ENCODE measurements at places on chromosomes 7 and 10.
A peak's percentile ranks its signal among the peaks of the same experiment; 100 is the strongest.

GRCh38 chr7:70156057-70156456 lies 557.8 kb downstream of the AUTS2 start:
- no peak for DNase-seq

DNA sequence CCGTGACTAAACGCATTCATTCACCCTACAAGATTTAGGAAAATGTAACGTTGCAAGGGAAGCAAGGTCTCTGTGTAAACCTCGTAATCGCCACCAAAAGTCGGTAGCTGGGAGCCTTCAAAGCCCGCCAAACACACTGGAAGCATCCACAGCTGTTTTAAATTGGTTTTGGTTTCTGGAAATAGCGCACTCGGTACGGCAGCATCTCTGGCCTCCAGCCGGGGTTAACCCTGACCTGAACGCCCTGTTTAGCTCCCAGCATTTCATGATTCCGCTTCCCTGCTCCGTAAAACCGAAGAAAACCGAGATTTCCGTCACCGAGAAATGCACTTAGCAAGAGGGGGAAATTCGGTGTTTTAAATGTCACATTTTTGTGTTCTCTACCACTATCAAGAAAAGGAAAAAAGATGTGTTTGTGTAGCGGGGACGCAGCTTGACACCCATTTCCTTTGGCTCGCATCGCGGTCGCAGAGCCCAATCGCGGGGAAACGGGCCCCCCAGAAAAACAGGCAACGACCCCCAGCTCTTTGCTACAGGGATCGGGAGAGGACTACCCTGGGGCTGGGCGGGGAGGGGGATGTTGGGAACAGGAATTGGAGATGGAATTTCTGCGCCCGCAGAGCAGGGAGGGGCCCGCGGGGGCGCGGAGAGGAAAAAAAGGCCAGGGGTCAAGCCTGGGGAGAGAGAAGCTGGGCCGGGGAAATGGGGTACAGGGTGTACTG lies 646 bp downstream of the SGCE start:
- DNase-seq, result peak; percentile 79

GRCh38 chr7:80018941-80019808 lies 115.5 kb upstream of the GNAI1 start:
- DNase-seq, result peak; percentile 51

- DNase-seq, result no peak
These were observed 162.8 kb upstream of the NFE2L3 start for GRCh38 chr7:25989140-25989705.

- no peak for DNase-seq
These were observed 95.0 kb downstream of the ST7 start for GRCh38 chr7:117048114-117048866.

- peak; percentile 80 for DNase-seq
These were observed 8.2 kb downstream of the LFNG start for GRCh38 chr7:2527505-2528467.

- DNase-seq, result no peak
These were observed 723.7 kb downstream of the SORCS1 start for GRCh38 chr10:106440767-106441166.

- DNase-seq, result no peak
These were observed 12.9 kb upstream of the ITGB1 start for GRCh38 chr10:32970910-32971309.

DNA sequence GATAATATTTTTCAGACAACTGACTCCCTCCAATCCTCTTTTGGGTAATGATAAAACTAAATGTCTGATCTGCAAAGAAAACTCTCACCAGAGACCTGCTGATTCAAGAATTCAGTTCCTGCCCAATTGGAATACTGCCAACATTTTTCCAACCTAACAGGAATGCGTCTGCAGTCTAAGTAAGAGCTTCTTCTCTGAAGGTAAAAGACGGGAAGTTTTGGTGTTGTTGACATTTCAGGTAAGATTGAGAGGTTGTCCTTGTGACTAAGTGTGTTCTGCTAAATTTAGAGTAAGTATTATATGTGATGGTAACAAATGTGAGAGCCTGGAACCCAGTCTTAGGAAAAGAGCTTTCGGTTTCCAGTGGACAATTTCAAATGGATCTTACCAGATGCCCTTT lies 17.6 kb downstream of the IFIT5 start:
- peak; percentile 65 for DNase-seq

DNA sequence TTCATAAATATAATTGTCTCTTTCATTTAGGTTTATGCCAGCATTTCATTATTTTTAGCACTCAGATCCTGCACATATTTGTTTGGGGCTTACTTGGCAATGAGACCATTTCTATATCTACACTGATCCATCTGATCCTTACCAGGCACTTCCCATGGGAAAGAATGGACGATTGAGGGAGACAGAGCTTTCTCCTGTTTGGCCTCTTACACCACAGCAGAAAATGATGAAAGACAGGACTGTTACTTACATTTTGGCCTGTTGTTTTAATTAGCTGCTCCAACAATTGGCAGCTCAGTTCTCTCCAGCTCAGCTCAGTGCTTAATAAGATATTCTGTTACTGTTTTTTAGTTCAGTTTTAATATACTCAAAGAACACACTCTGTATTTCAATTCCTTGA lies 77.6 kb upstream of the RSU1 start:
- DNase-seq, result peak; percentile 22

DNA sequence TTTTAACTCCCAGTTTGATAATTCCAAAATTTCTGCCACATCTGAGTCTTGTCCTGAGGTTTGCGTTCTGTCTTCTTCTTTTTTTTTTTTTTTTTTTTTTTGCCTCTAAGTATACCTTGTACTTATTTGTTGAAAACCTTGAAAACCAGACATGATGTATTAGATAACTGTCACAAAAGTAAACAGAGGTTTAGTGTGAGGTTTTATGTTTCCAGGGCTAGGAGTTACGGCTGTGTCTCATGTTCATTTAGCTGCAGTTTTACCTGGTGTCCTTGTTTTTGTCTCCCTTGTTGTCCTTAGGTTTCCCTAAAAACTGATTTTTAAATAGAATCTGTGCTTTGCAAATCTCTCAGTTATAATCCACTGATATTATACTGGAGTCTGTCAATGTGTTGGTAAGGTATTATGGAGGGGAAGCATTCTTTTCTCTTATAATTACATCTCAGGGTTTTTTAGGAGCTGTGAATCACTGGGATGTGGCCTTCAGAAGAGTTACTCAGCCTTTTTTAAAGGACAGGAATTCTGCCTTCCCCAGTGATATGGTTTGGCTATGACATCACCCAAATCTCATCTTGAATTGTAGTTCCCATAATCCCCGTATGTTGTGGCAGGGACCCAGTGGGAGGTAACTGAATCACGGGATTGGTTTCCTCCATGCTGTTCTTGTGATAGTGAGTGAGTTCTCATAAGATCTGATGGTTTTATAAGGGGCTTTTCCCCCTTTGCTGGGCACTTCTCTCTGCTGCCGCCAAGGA lies 95.0 kb downstream of the CDCA7L start:
- peak; percentile 5 for DNase-seq

DNA sequence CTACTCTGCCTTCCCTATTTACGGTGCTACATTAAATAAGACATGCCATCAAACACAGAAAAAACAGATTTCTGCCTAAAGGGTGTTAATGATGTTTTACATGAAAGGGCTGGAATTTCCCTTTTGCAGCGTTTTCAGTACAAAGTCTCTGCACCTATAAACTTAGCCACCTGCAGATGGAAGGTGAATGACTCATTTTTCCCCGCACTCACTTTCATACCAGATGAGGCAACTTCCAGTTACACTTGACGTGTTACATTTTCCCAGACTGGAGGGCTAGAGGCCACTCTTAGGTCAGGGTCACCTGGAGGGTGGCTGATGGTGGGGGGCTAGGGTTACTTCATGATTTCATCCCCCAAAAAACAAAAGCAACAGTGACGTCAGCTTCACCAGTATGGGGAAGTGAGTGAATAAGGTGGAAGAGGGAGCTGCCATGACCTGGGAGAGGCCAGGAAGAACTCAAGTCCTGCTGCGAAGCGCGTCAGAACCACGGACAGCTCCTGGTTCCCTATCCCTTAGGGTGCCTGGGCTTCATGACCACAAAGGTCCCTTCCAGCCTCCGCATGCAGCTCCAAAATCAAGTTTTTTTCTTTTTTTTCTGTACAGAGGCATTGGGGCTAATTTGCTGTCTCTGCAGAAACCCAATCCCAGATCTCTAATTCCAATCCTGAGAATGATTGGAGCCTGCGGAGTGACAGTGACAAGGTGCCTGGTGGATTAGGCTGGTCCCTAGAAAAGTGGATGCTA lies 94.0 kb downstream of the ADARB2 start:
- DNase-seq, result no peak

DNA sequence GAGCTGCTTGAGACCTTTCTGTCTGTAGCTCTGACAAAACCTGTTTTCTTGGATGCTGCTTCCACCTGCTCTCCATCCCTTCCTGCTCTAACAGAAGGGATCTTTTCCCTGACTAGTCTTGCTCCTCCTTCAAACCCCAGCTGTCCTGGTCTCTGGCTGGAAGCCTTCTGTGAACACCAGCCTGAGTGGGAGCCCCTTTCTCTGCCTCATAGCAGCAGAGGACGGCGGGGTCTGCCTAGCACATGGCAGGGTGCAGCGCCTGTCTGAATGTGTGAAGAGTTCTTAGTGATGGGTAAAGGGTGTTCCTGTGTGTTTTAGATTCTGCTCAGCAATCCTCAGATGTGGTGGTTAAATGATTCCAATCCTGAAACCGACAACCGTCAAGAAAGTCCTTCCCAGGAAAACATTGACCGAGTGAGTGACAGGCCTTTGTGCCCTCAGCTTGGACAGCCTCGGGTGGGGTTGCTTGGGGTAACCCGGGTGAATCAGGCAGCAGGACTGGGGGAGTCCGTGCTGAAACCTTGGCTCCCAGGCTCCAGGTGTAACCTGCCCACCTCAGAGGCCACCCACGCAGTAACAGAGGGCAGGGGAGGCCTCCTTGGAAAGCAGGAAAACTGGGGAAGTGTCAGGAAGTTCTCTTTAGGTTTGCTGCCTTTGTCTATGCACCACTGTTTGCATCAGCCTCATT lies 34.1 kb downstream of the NUB1 start:
- DNase-seq, result no peak

GRCh38 chr7:116261904-116262303 lies 51.6 kb downstream of the TES start:
- DNase-seq, result no peak

DNA sequence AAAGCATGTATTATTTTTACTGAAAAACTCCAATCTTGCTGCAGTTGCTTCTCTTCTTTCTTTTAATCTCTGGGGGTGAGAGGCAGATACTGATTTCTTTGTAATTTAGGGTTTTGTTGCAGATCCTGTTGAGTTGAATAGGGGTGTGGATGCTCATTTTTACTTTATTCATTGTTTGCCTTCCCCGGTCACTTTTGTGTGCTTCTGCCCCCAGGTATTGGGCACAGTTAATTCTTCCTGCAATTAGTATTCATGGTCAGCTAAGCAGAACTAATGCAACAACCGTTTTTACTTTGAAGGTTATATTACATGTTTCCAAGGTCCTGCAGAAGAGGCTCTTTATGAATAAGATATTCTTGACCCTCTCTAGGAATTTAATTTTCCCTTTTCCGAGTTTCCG lies 96.4 kb downstream of the BUB3 start:
- no peak for DNase-seq

- DNase-seq, result no peak
These were observed 517.6 kb downstream of the KCNMA1 start for GRCh38 chr10:77120012-77120411.

DNA sequence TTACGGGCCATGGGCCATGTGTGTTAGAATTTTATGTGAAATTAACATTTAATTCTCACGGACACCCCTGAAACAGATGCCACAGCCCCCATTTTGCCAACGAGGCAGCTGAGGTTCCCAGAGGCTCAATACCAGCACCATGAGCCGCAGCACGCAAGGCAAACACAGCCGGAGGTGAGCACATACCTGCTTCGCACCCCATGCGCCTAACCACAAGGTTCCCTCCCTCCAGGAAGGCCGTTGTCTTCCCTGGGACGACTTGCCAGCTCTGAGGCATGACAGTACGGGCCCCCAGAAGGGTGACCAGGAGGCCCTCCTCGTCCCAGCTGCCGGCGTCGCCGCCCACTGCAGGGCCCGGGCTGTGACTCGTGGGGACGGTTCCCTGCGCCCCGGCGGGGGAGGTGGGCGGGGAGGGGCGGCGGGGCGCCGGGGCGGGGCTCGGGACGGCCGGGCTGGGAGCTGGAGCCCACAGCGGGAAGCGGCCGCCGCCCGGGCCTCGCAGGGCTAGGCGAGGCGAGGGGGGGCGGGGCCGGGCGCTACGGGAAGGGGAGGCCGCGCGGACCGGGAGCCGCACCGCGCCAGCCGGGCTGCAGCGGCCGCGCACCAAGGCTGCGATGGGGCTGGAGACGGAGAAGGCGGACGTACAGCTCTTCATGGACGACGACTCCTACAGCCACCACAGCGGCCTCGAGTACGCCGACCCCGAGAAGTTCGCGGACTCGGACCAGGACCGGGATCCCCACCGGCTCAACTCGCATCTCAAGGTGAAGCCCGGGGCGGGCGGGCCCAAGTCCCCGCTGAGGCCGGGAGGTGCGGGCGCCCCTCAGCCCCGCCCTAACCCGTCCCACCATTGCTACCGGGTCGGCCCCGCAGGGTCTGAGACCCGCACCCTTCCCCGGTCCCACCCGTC lies at the start of gene CAV2:
CAV2 (plus strand) TSS at position 571 of the 910 bp plus-strand sequence; CDS start at position 615, 44 bp downstream.
- peak; percentile 31 for DNase-seq

GRCh38 chr7:47301657-47302295 lies 280.1 kb downstream of the TNS3 start:
- no peak for DNase-seq

- peak; percentile 93 for DNase-seq
These were observed at the start of gene WDR11 for GRCh38 chr10:120850911-120851865. Gene WDR11 (plus strand): TSS chr10:120851362. CDS start chr10:120851421, 59 bp downstream.

DNA sequence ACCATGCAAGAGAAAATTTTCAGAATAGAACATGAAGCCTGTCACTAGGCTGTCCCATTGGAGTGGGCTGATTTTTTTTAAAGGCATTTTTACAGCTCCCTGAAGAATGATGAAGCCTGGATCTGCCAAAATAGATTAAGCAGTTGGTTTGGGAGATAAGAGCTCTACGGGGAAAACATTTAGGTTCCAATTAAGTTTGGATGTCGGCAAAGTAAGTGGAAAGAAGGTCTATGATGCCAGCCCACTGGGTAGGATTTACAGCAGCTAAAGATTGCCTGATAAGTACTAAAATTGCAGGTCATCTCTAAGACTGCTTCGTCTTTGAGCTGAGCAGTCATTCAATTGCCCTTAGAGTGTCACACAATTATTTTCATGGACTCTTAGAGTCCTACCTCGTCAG lies 939.2 kb upstream of the CELF2 start:
- DNase-seq, result no peak

- no peak for DNase-seq
These were observed 105.5 kb upstream of the SGCE start for GRCh38 chr7:94761451-94761850.

GRCh38 chr10:5639066-5639465 lies 27.3 kb downstream of the ASB13 start:
- DNase-seq, result no peak

- peak; percentile 51 for DNase-seq
These were observed 114.4 kb upstream of the SVIL start for GRCh38 chr10:29749150-29749549.

GRCh38 chr10:82982110-82982608 lies 1107.2 kb downstream of the NRG3 start:
- DNase-seq, result peak; percentile 91

GRCh38 chr10:119526621-119527592 lies 15.6 kb downstream of the RGS10 start:
- no peak for DNase-seq
